ENCODE measurements at places on chromosomes 1 and 21.

DNA sequence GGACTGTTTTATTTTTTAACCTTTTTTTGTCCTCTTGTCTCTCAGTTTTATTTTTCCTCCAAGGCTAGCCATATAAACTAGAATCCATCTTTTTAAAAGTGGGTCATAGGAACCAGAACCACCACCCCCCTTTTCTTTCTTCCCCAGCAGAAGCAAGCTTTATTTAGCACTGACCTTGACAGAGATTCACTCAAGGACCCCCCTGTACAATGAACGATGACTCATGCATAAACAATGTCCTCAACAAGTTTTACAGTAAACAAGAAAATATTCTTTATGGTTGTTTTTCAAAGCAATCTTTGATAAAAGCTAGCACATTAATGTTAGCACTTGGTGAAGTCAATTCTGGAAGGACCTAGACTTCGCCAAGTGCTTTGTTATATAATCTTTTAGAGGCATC lies 14.1 kb downstream of the PKN2 start:
- no peak for DNase-seq

DNA sequence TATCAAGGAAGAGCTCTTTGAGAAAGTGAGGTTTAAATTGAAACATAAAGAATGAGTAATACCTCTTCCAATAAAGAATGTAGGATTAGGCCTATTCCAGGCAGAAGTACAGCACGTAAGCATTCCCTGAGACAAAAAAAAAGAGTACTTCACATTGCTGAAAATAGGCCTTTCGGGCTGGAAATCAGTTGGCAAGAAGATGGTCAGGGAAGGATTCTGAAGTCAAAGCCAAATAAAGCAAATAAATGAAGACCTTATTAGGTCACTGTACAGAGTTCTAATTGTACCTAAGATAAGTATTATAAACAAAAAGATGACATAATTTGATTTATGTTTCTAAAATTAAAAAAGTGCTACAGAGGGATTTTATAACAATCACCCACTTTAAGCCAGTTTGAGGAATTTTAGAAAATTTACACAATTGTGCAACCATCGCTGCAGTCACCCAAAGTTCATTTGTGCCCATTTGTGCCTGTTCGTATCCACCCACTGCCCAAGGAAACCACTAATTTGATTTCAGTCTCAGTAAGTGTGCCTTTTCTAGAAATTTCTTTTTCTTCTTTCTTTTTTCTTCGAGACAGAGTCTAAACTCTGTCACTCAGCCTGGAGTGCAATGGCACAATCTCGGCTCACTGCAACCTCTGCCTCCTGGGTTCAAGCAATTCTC lies 58.6 kb downstream of the FMO4 start:
- no peak for DNase-seq

DNA sequence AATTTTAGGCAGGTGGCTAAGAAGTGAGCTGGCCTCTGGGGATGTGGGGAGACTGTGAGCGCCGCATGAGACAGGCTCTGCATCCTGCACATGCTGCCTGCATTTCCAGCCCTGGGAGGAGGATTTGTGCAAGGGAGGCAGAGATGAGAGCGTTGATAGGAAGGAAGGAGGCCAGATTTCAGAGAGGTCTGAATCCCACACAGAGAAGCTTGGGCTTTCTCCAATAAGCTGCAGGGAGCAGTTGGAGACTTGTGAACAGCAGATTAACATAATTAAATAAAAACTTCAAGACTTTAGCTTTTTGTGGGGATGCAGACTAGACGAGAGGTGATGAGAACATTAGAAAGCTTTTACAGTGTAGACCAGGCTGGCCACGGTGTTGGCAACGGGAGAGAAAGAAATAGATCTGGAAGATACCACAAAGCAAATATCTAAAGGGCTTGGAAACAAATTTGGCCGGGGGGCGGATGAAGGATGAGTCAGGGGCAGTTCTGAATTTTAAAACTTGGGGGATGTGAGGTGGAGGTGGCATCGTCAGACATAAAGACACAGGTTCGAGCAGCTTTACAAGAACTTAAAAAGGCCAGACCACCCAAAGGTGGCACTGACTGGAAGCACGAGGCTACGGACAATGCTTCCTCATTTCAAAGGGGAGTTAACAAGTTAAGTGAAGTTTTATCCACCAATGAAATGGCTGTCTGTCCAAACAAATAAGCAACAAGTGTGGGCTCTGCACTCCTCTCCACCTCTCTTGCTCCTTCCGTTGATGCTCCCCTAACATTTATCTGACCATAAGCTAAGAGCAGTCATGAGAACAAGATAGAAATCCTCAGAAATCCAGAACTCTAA lies 57.0 kb downstream of the HIVEP3 start:
- no peak for DNase-seq

DNA sequence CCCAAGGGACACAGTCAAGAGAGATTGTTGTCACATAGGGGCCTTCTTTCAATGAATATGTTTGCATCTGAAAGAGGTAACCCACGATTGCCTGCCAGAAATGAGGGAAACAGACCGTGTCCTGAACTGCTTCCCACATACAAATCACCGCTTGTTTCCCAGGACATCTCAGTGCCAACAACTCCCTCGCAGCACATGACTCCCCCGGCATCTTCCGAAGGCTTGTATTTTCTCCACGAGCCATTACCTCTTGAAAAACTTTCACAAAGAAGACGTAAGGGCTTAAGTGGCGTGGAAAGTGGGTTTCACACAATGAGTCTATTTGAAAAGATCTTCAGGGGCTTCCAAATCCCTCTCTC lies 31.6 kb upstream of the PDE9A start:
- DNase-seq: no peak

- no peak for DNase-seq
Measured at GRCh38 chr1:78884685-78885452, 121.7 kb downstream of the ADGRL4 start.

GRCh38 chr1:78373676-78374075 lies 117.1 kb upstream of the PTGFR start:
- DNase-seq: no peak

- DNase-seq: no peak
Measured at GRCh38 chr1:112714313-112715263, 544 bp downstream of the PPM1J start.
